ENCODE measurements at places on chromosomes 7 and 10.

GRCh38 chr10:120945801-120946302, 94.7 kb downstream of the WDR11 start:
- DNase-seq: no peak

- DNase-seq: no peak
Observed at GRCh38 chr7:33813331-33813730, 92.0 kb upstream of the BMPER start.

DNA sequence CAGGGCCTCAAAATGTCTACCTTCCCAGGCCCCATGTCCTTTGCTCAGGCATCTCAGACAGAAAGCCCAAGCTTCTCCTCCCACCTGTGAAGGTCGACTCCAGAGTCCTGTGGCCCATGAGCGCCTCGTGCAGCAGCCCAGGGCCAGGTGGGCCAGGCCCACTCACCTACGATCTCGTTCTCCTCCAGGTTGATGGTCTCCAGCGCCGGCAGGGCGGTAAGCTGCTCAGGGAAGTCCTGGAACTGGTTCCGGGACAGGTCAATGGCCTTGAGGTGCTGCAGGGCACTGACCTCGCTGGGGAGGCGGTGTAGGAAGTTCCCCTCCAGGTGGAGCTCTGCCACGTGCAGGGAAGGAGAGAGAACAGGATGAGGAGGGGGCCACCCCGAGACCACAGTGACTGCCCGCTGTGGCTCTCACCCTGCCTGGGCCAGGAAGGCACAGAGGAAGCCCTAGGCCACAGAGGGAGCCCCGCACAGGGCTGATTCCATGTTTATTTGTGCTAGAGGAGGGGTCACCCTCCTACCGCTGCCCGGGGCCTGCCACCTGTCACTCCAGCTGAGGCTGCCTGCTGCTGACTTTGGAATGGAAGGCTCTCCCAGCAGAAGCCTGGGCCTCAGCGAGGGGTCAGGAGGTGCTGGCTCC, 40.0 kb upstream of the NPFFR1 start:
- DNase-seq: no peak

- no peak for DNase-seq
Observed at GRCh38 chr7:67423065-67423464, 426.4 kb downstream of the TYW1 start.

DNA sequence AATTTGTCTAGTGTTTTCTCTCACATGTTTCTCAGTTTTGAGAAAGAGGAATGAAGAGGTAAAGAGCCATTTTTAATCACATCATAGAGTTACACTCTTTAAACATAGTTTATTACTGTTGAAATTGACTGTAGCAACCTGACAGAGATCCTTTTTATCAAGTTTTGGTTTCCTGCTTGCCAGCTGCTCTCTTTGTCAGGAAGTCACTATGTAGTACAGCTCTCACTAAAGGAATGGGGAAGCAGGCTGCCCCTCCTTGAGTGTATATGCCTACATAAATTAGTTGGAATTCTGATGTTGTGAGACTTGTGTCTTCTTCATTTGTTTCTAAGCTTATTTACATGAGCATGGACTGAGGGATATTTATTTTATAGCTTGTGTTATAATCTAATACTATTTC, 1274.0 kb upstream of the CELF2 start:
- no peak for DNase-seq

GRCh38 chr10:24197263-24197662, 11.7 kb upstream of the KIAA1217 start:
- DNase-seq: no peak

DNA sequence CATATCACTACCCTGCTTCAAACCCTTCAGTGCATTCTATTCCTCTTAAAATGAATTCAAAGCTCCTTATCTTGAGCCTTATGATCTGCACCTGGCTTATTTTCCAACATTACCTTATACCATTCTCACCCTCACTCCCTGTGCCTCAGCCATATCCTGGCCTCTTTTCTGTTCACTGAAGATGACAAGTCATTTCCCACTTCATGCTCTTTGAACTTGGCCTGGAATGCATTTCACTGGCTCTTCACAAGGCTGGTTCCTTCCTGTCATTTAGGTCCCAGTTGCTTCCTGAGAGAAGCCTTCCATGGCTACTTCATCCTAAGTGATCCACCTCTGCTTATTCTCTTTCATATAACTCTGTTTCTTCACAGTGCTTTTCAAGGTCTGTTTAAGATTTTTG, 3.2 kb upstream of the LIPF start:
- no peak for DNase-seq

- DNase-seq: no peak
Observed at GRCh38 chr7:146982482-146982881, 865.9 kb downstream of the CNTNAP2 start.

DNA sequence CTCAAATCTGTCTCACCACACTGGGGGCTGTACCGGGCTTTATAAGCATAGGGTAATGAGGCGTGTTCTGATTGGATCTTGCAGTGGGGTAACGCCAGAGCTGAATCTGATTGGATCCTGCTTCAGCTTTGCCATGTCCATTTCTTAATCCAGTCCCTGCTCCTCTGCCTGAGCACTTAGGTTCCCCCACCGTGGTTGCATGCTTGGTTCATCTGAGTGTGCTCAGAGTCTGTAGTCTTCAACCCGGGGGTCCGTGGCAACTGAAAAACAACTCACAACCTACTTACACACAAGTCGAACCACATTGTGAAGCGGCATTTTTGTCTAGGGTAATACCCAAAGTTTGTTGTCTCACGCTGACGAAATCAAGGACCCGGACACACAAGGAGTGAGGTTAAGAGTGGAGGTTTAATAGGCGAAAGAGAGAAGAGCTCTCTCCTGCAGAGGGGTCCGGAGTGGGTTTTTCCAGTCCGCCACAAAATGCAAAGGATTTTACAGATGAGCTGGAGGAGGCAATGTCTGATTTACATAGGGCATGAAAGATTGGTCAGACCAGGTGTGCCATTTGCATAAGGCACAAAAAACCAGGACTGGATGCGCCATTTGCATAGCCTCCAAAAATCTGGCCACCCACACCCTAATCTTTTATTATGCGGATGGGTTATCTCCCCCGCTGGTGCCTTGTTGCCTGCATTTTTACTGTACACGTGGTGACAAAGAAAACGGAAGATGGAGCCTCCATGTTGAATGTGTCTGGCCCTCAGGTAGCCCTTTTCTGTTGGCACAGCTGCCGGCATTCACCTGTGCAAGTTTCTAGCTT, 641.8 kb upstream of the FOXK1 start:
- DNase-seq: no peak

DNA sequence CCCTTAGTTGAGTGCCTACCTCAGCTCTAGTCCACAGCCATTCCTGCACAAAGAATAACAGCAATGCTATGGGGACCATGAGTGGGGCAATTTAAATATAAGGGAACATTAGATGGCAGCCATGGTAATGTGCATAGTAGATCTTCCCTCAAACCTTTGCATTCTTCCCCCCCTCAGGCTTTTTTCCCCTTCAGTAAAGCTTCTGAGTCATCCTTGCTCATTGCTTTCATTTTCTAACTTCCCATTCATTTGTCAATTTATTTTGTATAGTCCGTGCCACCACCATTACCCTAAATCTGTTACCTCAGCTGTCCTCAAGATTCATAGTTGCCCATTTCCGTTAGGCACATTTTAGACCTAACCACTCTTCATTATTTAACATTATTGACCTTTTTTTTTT, 10.7 kb downstream of the HECTD2 start:
- DNase-seq: no peak

GRCh38 chr10:44967616-44968015, 8.0 kb downstream of the RASSF4 start:
- DNase-seq: no peak

DNA sequence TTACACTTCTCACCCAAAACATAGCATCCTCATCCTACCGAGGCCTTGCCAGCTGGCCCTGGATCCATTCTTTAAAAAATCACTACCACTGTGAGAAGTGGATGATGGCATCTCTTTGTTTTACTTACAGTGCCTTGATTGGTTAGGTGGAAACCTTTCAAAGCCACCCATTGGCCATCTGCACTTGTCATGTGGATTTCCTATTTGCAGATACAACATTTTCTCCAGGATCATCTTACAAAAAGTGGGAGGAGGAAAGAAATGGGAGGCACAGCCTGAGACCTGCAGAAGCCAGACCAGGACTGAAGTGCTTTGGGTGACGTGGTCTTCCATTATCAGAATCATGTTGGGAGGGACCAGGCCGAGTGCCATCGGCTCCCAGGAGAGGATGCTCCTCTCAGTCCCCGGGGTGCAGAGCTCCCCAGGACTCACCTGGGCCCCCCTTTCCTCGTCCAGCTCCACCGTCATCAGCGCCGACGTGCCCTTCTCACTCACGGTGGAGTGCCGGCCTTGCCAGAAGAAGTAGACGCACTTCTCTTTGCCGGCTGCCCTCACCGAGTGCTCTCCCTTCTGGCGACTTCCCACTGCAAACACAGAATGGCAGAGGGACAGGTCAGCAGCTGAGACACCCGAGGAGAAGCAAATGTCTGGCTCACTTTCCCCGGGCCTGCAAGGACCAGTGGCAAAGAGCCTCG, 161.2 kb downstream of the SVIL start:
- DNase-seq: no peak

- no peak for DNase-seq
Observed at GRCh38 chr10:53886325-53887300, 914.4 kb downstream of the PCDH15 start.

GRCh38 chr10:114316744-114317143, 77.7 kb downstream of the VWA2 start:
- no peak for DNase-seq

- no peak for DNase-seq
Observed at GRCh38 chr10:127091354-127091753, 105.0 kb downstream of the INSYN2A start.

DNA sequence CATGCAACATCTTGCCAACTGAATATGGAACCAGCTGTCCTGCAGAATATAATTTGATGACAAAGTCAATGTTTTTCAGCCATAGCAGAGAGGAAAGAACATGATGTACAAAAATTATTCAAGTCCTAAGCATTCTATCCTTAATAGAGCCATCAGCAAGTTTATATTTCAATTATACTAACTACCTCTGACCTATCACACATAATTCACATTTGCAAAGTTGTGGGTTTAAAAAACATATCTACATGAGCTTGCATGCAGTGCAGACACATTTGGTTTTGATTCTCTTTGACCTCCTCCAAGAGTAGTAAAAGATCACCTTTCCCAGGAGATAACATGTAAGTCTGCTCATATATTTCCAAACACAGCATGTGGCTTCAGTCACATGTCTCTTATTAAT, 126.0 kb upstream of the FGFR2 start:
- no peak for DNase-seq

DNA sequence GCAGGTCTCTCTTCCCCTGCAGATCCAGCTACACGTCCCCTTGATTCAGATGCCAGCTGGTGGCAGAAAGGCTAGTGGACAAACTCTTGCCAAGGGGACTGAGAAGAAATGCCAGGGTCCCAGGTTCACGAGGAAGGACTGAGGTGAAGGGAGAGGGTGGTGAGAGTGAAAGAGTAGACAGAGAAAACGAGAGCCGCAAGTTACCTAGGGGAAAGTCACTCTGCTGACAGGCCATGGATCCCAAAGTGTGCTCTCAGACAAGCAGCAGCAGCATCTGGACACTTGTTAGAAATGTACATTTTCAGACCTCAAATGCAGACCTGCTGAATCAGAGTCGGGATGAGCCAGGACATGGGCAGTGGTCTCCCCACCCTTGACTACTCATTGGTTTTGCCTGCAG, 192.3 kb downstream of the FGFR2 start:
- no peak for DNase-seq

- DNase-seq: no peak
Observed at GRCh38 chr10:110610308-110610774, 33.8 kb upstream of the RBM20 start.

GRCh38 chr10:21526860-21527597, 1.5 kb upstream of the SKIDA1 start:
- DNase-seq: no peak

DNA sequence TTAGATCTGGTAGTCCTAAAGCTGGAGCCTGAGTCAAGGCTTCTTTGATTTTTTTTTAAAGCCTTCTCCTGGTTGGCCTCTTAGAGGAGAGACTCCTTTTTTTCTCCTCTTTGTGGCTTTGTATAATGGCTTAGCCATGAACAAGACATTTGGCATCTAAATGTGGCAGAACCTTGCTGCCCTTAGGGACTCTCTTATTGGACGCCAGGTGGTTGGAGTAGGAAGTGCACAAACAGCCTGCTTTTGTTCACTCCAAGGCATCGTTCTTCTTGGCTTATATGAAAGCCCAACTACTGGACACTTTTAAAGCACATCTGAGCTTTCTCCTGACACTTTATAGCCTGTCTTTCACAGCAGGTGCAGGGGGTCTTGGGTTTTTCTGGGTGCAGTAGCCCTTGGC, 25.0 kb downstream of the ZPBP start:
- DNase-seq: no peak

- no peak for DNase-seq
Observed at GRCh38 chr10:30752481-30752881, 122.9 kb upstream of the LYZL2 start.

DNA sequence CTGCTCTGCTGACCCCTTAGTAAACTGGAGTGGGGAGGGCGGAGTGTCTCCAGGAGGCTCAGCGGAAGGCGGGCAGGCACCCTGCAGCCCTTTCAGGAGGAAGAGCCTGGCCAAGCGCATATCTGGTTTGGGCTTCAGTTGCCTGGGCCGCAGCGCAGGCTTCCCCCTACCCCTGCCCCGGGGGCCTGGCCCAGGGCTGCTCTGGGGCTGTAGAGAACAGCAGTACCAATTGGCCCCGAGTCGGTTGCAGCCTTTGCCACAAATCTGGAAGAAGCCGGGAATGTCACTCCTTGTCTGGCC, 28.1 kb upstream of the JAKMIP3 start:
- no peak for DNase-seq

DNA sequence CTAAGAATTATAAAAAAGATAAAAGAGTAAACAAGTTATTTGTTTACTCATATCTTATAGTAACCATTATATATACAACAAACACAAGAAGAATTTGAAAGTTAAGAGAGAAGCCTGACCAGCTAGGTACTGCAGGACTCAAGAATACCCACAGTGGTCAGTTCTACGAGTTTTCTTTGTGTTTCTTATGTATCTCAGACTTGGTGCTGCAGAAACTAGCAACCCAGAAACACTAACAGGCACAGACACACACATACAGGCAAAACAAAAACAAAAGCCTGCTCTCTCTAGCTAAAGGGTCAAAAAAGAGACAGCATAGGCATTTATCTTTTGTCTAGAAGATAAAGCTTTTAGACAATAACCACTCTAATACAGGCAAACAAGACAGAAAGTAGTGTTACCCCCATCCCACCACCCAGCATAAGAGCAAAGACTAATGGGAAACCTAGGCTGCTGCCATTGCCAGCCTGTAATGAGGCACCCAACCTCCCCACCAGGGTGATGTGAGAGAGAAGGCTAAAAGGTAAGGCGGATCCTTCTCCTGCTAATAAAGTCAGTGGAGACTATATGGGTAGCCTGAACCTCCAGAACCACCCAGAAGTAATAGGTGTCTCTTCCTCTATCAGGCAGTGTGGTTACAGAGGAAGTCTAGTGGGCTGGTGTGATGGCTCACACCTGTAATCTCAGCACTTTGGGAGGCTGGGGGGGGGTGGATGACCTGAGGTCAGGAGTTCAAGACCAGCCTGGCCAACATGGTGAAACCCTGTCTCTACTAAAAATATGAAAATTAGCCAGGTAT, 113.9 kb downstream of the DNAJC1 start:
- no peak for DNase-seq

- no peak for DNase-seq
Observed at GRCh38 chr10:124700293-124701037, 43.7 kb downstream of the FAM53B start.
